ENCODE measurements at places on chromosomes 6 and 20.
A peak's percentile ranks its signal among the peaks of the same experiment; 100 is the strongest.

DNA sequence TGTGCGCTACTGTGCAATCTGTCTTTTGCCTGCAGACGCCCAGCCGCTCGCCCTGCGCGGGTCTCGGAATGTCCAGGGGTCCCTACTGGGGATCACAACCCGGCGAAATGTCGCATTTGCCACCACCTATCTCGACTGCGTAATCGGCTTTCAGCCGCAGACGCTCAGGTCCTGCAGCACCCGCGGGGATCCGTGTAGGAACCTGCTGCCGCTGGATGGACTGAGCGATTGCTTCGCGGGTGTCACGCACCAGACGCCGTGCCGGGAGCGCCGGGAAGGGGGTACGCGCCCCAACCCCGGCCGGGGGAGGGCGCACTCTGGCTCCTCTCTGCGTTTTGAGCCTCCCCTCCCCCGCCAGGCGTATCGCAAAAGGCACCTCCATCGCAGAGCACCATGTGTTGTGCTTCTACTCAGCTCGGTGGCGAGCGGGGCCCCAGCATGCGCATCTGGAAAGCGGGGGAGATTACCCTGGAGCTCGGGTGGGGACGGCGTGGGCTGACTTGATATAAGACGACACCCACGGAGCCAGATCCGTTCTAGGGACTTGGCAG is 747 bp upstream of the PTPRA start:
- no peak for DNase-seq

DNA sequence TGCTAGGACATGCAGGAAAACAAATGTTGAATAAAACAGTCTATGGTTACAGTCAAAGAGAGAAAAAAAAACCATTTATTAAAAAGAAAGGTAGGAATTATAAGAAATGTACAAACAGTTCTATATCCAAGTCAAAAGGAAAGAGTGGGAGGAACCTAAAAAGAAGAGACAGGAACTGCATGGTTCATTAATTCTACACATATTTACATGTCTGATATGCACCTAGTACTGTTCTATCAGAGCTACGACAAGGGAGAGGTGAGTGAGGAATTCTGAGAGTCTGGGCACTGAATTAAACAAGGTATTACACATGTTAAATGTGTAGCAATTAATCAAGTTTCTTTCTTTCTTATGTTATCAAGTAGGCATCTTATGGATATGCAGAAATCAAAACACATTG is 41.9 kb downstream of the SYCP2 start:
- DNase-seq, result peak; percentile 50

GRCh38 chr20:60785785-60786184 is 466.3 kb upstream of the CDH4 start:
- no peak for DNase-seq

GRCh38 chr6:89048985-89049384 is 31.6 kb upstream of the PNRC1 start:
- no peak for DNase-seq

Data from kidney glomerular epithelial cell (primary cell).